Activated CD4-positive, CD25-positive, alpha-beta regulatory T cell treated with anti-CD3 and anti-CD28 coated beads, Interleukin-2, amount 50 U/mL, for 72 hours (primary cell): ENCODE measurements at places on chromosomes 13 and 19.

GRCh38 chr19:40717325-40717879, 490 bp downstream of the ITPKC start:
- no peak for DNase-seq

GRCh38 chr13:82687884-82688283, 1194.4 kb downstream of the SLITRK1 start:
- no peak for DNase-seq

DNA sequence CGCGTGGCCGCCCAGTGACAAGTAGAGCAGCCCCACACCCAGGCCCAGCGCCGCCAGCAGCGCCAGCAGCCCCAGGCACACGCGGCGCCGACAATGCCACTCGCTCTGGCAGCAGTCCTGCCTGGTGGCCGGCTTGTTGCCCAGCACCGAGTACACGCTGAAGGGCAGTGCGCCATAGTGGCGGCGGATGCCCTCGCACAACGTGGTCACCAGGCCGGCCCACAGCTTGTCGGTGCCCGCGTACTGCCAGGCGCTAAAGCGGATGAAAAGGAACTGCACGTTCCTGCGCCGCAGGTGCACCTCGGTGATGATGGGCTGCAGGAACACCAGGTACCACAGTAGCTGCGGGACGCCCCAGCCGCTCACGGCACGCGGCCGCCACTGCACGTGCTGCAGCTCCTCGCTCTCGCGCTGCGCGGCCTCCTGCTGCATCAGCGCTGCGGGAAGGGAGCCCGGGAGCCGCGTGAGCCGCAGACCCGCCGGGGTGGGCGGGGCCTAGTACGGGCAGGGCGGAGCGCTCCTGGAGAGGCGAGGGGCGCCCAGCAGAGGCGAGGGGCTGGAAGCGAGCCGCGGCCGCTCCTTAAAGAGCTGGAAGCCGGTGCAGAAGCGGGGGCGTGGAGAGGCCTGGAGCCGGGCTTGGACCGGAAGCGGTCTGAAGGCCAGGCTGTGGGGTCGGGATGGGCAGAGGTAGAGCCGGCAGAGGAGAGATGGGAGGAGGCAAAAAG, 7.3 kb downstream of the NKPD1 start:
- DNase-seq, result peak; percentile 47

DNA sequence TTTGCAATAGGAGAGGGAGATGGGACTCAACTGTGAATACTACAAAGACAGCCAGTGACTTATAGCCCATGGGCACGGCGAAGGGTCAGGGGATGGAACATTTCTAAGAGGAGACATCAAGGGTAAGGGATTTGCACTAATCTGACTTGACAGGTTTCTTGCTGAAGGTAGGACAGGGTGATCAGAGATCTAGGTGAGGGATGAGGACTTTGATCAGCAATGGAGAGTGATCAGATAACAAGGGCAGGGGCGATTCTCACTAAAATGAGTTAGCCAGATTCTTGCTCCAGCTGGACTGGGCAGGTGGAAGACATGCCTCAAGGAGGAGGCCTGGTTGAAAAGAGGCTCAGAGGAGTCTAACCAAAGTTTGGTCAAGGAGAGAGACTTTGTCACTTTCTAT, 209.2 kb downstream of the SLC7A1 start:
- DNase-seq, result no peak

DNA sequence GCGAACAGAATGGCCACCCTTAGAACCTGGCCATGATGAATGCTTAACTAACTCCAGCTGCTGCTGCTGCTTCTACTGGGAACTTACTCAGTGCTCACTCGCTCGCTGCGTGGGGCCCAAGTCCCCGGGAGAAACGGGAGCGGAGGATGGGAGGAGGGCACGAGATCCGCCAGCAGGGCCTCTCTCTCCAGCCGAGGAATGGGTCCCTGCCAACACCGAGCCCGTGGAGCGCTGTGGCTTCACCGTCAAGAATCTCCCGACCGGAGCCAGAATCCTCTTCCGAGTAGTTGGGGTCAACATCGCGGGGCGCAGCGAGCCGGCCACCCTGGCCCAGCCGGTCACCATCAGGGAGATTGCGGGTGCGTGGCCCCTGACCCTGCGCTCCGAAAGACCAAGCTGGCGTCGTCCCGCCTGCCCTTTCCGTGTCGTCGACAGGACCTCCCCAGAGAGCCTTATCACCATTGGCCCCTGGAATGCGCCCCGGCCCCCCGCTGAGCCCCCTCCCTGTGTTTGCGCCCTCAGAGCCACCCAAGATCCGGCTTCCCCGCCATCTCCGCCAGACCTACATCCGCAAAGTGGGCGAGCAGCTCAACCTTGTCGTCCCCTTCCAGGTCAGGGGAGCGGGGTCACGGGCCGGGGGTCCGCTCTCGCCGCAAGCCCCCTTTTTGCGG, 17.8 kb upstream of the EMC10 start:
- DNase-seq, result no peak

GRCh38 chr13:27257648-27258253, 6.4 kb downstream of the RPL21 start:
- DNase-seq, result no peak

- DNase-seq, result no peak
These were observed 633.5 kb upstream of the ATXN8OS start for GRCh38 chr13:69474011-69474685.

DNA sequence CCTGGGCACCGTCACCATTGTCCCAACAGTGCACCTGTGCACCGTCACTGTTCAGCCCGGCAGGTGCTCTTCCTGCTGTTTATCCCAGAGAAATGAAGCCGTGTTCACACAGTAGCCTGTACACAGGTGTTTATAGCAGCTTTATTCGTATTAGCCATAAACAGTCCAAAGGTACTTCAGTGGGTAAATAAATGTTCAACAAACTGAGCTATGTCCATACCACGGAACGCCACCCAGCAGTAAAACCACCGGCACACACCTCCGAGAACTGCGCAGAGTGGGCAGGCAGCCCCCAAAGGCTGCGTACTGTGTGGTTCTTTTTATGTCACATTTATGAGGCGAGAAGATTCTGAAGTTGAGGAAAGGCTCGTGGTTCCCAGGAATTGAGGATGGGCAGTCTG, 44.9 kb upstream of the DCUN1D2 start:
- DNase-seq, result no peak

DNA sequence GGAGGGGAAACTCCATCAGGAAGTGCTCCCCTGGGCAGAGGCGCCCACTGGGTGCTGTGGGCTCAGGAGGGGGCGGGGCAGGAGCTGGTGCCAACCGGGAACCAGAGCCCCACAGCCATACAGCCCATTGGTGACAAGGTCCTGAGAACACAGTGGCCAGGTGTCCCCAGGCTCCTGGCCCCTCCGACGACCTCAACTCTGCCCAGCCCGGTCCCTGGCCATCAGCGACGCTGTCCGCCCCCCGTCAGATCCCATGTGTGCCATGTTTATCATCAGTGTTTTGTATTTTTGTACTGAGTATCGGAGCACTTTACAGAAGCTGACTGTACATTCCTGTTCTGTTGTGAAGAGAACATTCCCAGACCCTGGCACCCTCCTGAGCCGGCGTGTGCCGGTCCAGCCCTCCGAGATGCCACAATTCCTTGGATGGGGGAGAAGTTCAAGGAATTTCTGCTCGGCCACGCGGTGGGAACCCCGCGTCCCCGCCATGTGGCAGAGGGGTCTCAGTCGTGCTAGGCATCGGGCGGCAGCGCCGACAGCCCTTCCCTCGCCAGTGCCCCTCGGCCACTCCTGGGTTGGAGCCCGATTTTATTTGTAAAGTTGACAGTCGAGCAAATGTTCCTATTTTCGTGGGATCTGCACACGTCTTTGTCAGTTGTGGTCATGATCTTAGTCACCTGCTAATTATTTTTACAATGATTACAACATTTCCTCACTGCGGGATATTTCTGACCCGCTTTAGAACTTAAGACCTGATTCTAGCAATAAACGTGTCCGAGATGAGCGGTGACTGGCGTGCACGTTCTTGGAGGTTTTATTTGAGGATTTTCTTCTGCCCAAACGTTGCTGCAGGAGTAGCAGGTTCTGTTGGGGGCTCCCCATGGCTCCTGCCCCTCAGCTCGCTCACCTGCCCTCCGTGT, 16.9 kb downstream of the PEX11G start:
- no peak for DNase-seq

- DNase-seq, result no peak
These were observed 142.3 kb downstream of the RNF17 start for GRCh38 chr13:24906268-24906667.

DNA sequence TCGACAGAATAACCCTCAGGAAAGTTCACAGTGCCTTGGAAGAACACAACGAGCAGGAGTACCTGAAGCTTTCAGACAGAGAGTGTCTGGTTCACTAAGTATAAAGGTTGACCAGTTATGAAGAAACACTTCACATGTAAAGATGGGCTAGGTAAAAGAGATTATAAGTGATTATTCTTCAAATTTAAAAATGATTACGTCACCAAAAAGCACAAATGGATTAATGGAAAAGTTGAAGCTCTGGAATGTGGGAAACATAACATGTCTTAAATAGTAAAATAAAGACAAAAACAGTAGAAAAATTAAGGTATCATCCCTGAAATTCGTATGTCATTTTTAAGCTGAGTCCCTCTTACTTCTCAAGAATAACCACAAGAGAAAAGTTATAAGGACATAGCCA, 643.9 kb upstream of the KLF12 start:
- DNase-seq, result no peak

DNA sequence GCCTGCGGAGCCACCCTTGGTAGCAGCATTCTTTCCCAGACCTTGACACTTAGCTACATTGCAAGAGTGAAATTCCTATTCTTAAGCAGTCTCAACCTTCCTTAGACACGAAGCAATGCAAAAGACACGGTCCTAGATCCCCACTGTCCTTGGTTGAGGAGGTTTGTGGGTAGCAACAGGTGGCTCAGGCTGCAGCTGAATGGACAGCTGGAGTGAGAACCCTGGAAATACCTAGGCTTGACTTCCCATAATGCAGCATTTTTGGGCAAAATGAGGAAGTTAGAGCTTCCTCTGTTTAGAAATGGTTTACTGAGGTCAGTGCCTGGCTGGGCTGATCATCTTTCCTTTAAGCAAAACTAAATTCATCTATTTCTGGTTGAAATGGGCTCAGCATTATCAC, 296.6 kb downstream of the RFC3 start:
- no peak for DNase-seq

DNA sequence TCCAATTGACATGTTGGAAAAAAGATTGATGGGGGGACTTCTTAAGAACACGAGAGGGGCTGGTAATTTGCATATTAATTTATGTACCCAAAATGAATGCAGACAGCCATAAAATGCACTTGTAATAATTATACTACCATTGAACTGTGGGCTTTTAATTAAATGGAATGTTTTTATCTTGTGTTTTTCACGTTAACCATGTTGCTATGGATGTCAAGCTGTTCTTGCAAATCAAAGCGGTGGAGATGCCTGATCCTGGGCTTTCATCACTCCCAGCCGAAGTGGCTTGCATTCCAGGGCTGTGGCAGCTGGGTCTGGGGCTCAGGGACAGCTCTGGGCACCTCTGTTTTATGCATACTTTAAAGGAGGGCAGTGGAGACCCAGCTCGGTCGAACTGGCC, 179.4 kb upstream of the TMTC4 start:
- DNase-seq, result no peak

DNA sequence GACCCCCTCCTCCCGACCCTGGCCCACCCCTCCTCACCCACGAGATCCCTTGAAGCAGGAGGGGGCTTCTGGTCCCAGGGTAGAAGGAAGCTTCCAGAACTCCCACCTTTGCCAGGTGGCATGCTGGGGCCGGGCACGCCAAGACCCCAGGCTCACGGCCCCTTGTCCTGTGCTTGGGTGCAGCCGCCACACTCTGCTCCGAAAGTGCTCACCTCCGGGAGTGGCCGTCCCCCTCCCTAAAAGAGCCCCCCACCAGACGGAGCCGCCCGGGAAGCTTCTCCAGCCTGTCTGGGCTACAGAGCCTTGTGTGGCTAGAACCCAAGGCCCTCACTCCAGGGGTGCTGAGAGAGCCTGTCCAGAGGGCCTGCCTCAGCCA, 1.8 kb upstream of the EFNA2 start:
- no peak for DNase-seq

- DNase-seq, result no peak
These were observed 14.0 kb downstream of the B3GLCT start for GRCh38 chr13:31213651-31214289.

GRCh38 chr19:48481846-48482639, 12.9 kb downstream of the CYTH2 start:
- no peak for DNase-seq

GRCh38 chr19:49677231-49677900, at the start of gene PRMT1:
TSS of gene PRMT1 (plus strand) at chr19:49677271. CDS start at chr19:49677281, 10 bp downstream.
- peak; percentile 62 for DNase-seq

- no peak for DNase-seq
These were observed 21.0 kb downstream of the SMIM24 start for GRCh38 chr19:3459089-3459881.

- no peak for DNase-seq
These were observed 19.7 kb downstream of the NEK5 start for GRCh38 chr13:52109116-52109670.

- DNase-seq, result no peak
These were observed 2.8 kb downstream of the ACTN4 start for GRCh38 chr19:38650172-38650775.

- no peak for DNase-seq
These were observed 385.4 kb upstream of the SLC10A2 start for GRCh38 chr13:103451656-103452055.

DNA sequence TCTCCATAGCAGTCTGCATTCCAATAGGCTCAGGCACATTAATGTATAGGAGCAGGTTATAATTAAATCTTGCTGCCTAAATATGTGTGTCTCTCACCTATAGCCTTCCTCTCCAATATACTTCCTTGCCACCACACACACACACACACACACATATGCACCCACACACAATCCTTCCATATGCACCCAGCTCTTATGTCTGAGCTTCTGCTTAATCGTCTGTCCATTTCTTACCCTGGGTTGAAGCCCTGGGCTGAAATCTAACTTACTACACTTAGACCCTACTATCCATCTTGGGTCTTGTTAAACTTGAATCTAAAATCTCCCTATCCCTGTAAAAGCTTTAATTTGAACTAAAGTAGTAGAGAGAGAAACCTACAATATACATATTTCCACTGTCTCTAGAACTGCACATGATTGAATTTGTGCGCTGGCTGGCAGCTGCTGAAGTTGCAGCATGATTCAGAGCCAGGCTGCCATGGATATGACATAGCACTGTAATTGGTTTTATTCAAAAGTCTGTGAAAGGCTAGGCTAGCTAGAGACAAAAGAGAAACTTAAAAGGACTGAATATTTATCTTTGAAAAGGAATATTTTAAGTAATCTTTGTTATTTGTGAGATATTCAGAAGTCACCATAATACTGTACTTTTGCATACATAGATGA, 25.7 kb upstream of the FREM2 start:
- DNase-seq, result no peak

GRCh38 chr13:20230913-20231838, 943 bp downstream of the GJB6 start:
- DNase-seq, result peak; percentile 34
